Small intestine (tissue), 16 donors: ENCODE measurements at places on chromosomes 4 and X.

DNA sequence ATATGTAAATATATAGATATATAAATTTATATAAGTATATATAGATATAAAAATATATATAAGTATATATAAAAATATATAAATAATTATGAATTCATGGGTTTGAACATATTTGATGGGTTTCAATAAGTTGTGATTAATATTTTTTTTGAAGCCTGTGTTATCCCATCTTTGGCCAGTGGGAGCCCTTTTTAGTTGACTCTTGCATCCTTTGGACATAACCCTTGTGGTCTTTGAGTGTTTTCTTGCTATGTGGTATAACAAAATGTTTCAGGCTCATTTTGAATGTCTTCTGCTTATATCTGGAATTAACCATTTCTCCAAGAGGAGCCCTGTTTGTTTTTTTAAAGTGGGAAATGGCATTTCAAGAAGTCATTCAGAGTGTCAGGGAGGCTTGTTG lies 15.2 kb downstream of the SNX25 start:
- DNase-seq: no peak
- H3K4me3 ChIP-seq: no peak overlapping the region
- no peak overlapping the region for H3K27ac ChIP-seq
- no peaks in the 10 kb centered on the region for H3K27me3 ChIP-seq

- DNase-seq: peak; percentile 45
- no peaks in the 10 kb centered on the region for H3K36me3 ChIP-seq
- H3K27me3 ChIP-seq: no peaks in the 10 kb centered on the region
Measured at GRCh38 chr4:139484783-139485311, 30.9 kb downstream of the RAB33B start.

DNA sequence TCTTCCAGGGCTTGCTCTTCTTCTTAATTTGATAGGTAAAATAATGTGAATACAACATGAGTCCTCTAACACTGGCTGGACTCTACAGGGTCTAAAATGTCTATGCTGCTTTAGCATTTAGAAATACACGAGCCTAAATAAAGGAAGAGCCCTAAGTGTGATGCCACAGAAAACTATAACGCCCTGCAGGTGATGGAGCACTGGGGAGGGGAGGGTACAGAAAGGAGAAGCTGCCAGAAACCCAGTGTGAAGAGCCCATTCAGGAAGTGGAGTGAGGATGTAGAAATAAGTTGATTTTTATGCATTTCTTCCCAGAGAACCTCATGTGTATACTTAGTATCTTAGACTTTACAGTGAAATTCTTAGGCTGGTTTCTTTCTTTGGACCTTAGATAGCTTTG lies 83.4 kb downstream of the TNIP2 start:
- no peak for DNase-seq
- H3K4me1 ChIP-seq: no peaks in the 10 kb centered on the region
- H3K36me3 ChIP-seq: peaks cover 16% of the 10 kb centered on the region
- no peaks in the 10 kb centered on the region for H3K27me3 ChIP-seq
- H3K27ac ChIP-seq: no peak overlapping the region

DNA sequence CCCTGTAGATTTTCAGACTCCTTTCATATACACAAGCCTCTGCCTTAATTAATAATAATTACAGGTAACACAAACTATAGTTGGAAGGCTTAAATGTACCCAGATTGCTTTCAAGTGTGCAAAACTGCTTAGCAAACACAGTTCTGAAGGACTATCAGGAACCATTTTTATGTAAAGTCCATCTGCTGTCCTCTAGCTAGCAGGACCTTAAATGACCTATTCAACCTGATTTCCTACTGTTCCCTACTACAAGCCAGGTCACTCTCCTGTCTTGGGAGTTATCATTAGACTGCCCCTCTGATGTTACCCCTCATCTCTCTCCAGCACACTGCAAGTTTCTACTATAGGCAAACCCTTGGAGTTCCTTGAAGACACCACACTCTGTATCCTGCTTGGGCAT lies 157.3 kb downstream of the GBA3 start:
- H3K27ac ChIP-seq: peak overlapping the region; percentile 22
- H3K36me3 ChIP-seq: no peaks in the 10 kb centered on the region
- H3K27me3 ChIP-seq: no peaks in the 10 kb centered on the region
- peak; percentile 9 for DNase-seq

DNA sequence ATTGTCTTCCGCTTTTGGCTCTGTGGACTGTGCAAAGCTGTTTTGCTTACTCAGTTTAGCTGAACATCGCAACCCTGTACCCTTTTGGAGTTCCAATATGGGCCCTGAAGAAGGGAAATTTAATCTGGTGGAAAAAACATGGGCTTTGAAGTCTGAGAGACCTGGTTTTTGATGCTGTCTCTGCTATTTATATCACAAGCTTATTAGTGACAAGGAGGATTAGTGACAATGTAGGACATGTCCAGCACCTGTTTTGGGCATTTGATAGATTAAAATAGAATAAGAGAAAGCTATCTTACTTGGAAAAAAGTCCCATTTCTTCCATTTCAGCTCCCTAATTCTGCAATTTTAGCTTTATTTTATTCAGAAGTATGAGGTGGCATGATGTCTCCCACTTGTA lies 417.3 kb downstream of the SPRY1 start:
- H3K4me1 ChIP-seq: no peaks in the 10 kb centered on the region
- H3K27ac ChIP-seq: no peak overlapping the region
- no peak overlapping the region for H3K4me3 ChIP-seq
- H3K36me3 ChIP-seq: no peaks in the 10 kb centered on the region

- H3K4me1 ChIP-seq: no peaks in the 10 kb centered on the region
- no peaks in the 10 kb centered on the region for H3K36me3 ChIP-seq
- no peak overlapping the region for H3K27ac ChIP-seq
- no peak for DNase-seq
- H3K4me3 ChIP-seq: no peak overlapping the region
Measured at GRCh38 chr4:169971456-169972015, 54.7 kb downstream of the MFAP3L start.

DNA sequence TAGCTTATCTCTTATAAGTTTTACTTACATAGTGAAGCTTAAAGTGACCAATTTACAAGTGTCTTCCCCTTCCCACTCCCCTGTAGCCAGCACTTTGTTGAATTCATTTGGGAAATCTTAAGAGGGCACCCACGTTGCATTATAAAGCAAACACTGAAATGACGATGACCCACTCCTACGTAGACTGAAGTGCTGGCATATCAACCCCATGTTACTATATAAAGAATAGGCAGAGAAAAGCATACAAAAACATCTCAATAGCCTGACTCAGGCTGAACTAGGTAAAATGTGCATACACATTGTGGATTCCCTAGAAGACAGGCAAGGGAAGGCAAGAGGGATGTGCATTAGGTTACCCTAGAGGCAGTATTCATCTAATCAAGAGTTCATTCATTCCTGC lies 313.4 kb downstream of the TENM3 start:
- no peak overlapping the region for H3K27ac ChIP-seq
- no peak for DNase-seq
- no peaks in the 10 kb centered on the region for H3K27me3 ChIP-seq
- H3K4me1 ChIP-seq: no peaks in the 10 kb centered on the region
- no peak overlapping the region for H3K4me3 ChIP-seq
- no peaks in the 10 kb centered on the region for H3K36me3 ChIP-seq

- no peak overlapping the region for H3K27ac ChIP-seq
- no peaks in the 10 kb centered on the region for H3K36me3 ChIP-seq
- DNase-seq: no peak
- H3K4me1 ChIP-seq: no peaks in the 10 kb centered on the region
- no peaks in the 10 kb centered on the region for H3K27me3 ChIP-seq
- H3K4me3 ChIP-seq: no peak overlapping the region
Measured at GRCh38 chr4:101753721-101754120, 36.8 kb upstream of the BANK1 start.

DNA sequence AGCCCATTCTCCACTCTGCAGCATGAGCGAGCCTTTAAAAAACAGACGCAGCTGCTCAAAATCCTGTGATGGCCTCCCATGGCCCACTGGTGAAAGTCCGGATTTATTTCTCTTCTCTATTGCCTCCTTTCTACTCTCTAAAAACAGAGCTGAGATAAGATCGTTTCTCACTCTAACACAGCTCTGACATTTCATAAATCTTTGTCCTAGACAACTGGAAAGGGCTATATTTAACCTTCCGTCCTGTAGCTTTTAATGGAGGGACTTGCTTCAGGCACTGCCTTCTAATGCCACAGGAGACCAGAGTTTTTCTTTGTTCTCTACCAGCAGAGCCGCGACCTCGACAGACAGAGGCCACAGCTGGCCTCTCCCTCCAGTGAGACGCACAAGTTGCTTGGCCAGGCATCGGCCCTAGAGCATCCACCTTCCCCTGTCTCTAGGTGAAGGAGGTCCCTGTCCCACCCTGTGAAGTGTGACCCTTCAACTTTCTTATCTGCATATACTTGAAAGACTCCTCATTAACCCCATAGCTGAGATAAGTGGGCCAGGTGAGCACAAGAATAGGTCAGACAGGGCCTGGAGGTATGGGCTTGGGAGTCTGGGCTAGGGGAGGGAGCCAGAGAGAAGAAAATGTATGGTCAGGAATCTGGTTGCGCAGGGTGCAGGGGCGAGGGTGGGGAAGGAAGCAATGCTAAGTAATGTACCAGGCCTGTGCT lies 50.0 kb downstream of the RTL5 start:
- no peak overlapping the region for H3K4me3 ChIP-seq
- no peaks in the 10 kb centered on the region for H3K4me1 ChIP-seq
- no peak for DNase-seq
- peak overlapping the region; percentile 12 for H3K27ac ChIP-seq
- H3K27me3 ChIP-seq: no peaks in the 10 kb centered on the region

DNA sequence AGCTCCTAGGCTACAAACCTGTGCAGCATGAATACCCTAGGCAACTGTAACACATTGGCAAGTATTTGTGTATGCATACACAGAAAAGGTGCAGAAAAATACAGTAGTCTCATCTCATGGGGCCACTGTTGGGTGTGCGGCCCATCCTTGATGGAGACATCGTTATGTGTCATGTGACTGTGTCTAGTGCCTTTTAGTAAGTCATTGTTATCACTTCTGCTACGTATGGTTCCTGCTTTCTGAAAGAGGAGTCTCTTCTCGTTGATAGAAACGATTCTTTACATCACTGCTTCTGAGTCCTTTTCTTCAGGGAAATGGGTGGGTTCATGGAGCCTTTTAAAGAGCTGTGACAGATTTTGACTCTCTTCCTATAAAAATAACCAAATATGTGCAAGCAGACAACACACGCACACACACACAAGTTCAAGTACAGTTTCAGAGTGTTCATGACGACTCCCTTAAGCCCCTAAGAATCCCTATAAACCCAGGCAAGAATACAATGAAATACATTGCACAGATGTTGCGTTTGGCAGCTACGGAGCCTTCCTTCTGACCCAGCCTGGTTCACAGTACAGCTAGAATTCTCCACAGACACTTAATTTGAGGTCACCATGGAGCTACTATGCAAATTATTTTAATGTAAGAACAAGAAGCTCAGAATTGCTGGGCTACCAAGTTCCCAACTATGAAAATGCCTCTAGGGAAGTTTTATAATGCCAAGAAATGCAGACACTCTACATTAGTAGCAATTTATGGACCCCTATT lies 10.2 kb upstream of the STK32B start:
- H3K4me1 ChIP-seq: no peaks in the 10 kb centered on the region
- no peak overlapping the region for H3K27ac ChIP-seq
- H3K27me3 ChIP-seq: no peaks in the 10 kb centered on the region

DNA sequence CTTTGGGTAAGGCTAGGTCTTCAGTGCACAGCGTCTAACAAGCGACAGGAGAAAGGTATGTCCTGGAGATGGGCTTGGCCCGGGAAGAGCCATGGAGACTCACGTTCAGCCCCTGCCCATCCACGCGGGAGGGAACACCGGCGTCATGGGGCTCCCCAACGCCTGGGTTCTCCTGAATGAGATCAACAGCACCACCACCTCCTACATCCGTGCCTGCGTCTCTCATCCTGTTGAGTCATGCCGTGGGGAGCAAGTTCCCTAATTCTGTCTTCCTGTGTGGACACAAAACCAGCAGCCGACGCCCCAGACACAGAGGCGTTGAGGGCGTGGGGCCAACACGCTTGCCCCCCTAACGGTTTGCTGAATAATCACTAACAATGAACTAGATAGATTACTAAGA lies 20.1 kb upstream of the IL3RA start:
- H3K36me3 ChIP-seq: no peaks in the 10 kb centered on the region
- H3K4me3 ChIP-seq: no peak overlapping the region
- no peaks in the 10 kb centered on the region for H3K4me1 ChIP-seq
- H3K27ac ChIP-seq: no peak overlapping the region

GRCh38 chr4:138938366-138938690 lies 77.3 kb upstream of the NOCT start:
- H3K27ac ChIP-seq: no peak overlapping the region
- DNase-seq: peak; percentile 19
- H3K27me3 ChIP-seq: no peaks in the 10 kb centered on the region

- DNase-seq: no peak
- H3K36me3 ChIP-seq: no peaks in the 10 kb centered on the region
- H3K27me3 ChIP-seq: no peaks in the 10 kb centered on the region
- no peak overlapping the region for H3K4me3 ChIP-seq
Measured at GRCh38 chr4:187555174-187555573, 440.4 kb upstream of the ZFP42 start.

- H3K27me3 ChIP-seq: no peaks in the 10 kb centered on the region
- H3K4me3 ChIP-seq: no peak overlapping the region
- H3K27ac ChIP-seq: no peak overlapping the region
- DNase-seq: no peak
Measured at GRCh38 chr4:179586460-179586859, 2144.2 kb upstream of the AGA start.

- H3K36me3 ChIP-seq: no peaks in the 10 kb centered on the region
- no peak overlapping the region for H3K4me3 ChIP-seq
- H3K27ac ChIP-seq: no peak overlapping the region
- DNase-seq: no peak
- H3K4me1 ChIP-seq: no peaks in the 10 kb centered on the region
Measured at GRCh38 chr4:17103231-17103630, 204.8 kb upstream of the LDB2 start.

- DNase-seq: no peak
- no peaks in the 10 kb centered on the region for H3K27me3 ChIP-seq
- no peak overlapping the region for H3K27ac ChIP-seq
- no peak overlapping the region for H3K4me3 ChIP-seq
- no peaks in the 10 kb centered on the region for H3K4me1 ChIP-seq
Measured at GRCh38 chr4:38598489-38598888, 65.5 kb upstream of the KLF3 start.

DNA sequence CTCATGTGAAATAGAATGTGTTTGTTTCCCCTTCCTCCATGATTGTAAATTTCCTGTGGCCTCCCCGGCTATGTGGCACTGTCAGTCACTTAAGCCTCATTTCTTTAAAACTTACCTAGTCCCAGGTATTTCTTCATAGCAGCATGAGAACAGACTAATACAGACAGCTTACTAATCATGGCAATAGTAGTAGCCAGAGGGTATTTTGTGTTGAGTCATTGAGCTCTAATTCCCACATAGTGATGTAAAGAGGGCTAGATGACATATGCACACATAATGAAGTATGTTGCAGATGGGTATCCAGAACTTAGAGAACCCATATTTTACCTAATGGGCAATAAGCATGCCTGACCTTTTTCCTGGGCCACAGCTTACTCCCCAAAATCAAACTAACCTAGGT lies 1197.2 kb downstream of the PCDH7 start:
- H3K4me3 ChIP-seq: no peak overlapping the region
- no peak for DNase-seq
- no peak overlapping the region for H3K27ac ChIP-seq
- H3K36me3 ChIP-seq: no peaks in the 10 kb centered on the region
- no peaks in the 10 kb centered on the region for H3K27me3 ChIP-seq
